B cell (primary cell): ENCODE measurements at places on chromosomes 12 and 14. TPM values are rescaled to one million over a fixed set of nuclear protein-coding genes. Genes with fewer than 3 reads are reported as not detected.

VDR gene
- 0.42 and 0.75 TPM in 2 replicates for polyA plus RNA-seq

DLK1 gene
- not detected in 2 replicates for polyA plus RNA-seq

OASL gene
- 0.18 and 0.72 TPM in 2 replicates for polyA plus RNA-seq

NPFF gene
- 0.34 TPM in 1 of 2 replicates, not detected in the other for polyA plus RNA-seq

SLC39A2 gene
- polyA plus RNA-seq: 0.07 and 0.20 TPM in 2 replicates

CPNE8 gene
- 1.5 and 1.7 TPM in 2 replicates for polyA plus RNA-seq

AKAP3 gene
- 0.61 and 1.2 TPM in 2 replicates for polyA plus RNA-seq

NFE2 gene
- 0.60 and 0.76 TPM in 2 replicates for polyA plus RNA-seq

FAIM2 gene
- polyA plus RNA-seq: not detected in 2 replicates

TPPP2 gene
- polyA plus RNA-seq: not detected in 2 replicates

SPIC gene
- not detected in 2 replicates for polyA plus RNA-seq

HNRNPC gene
- polyA plus RNA-seq: 358 and 518 TPM in 2 replicates

PTPN21 gene
- polyA plus RNA-seq: not detected in 2 replicates

BCDIN3D gene
- polyA plus RNA-seq: 1.3 and 2.0 TPM in 2 replicates

PRKAG1 gene
- 25.9 and 28.5 TPM in 2 replicates for polyA plus RNA-seq

REM2 gene
- 12.9 and 21.7 TPM in 2 replicates for polyA plus RNA-seq

DIO3 gene
- 0.09 TPM in 1 of 2 replicates, not detected in the other for polyA plus RNA-seq

NUMB gene
- 63.4 and 64.9 TPM in 2 replicates for polyA plus RNA-seq
